ENCODE measurements at places on chromosomes 13 and 19.

- DNase-seq = peak; percentile 18
Observed at GRCh38 chr19:46579361-46579879, 21.7 kb upstream of the CALM3 start.

- DNase-seq = no peak
Observed at GRCh38 chr19:50768277-50768676, 2.0 kb upstream of the GPR32 start.

- DNase-seq = peak; percentile 87
Observed at GRCh38 chr19:41570639-41571112, 5.3 kb upstream of the CEACAM21 start.

- no peak for DNase-seq
Observed at GRCh38 chr13:93984876-93985275, 494.6 kb downstream of the DCT start.

DNA sequence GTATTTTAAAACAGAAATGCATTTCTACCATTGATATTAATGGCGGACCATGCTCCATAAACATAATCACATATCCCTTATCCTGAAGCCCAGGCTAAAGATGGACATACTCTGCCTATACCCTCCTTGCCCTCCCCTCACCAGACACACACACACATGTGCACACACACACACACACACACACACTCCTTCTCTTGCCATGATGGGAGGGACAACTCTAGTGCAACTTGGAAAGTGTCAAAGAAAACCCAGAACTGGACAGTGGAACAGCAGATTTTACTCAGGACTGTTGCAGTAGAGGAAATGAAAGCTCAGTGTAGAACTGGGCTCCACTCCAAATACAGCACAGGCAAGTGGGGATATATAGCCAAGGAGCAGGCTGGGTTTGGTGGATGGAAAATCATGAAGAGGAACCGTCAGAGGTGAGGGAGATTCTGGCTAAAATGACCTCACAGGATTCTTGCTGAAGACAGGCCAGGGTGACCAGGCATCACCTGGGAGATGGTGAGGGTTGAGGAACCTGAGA lies 40.8 kb downstream of the TNFRSF19 start:
- DNase-seq = no peak

- DNase-seq = no peak
Observed at GRCh38 chr19:23718802-23719201, 31.8 kb upstream of the ZNF675 start.

DNA sequence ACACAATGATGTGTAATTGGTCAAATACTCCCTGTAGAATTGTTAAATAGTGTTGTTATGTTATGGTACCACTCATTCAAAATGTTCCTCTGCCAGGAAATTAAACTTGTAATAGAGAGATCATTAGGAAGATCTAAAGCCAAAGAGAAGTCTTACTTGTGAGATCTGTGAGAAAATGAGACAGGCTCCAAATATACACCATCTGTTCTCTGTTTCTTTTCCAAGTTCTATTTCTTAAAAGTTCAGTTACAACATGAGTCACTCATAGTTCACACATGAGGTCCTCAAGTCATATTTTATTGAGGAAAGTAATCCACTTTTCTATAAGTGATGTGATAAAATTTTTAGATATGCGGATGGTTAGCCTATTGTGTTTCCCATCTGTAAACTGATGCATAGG lies 1038.1 kb upstream of the PRR20A start:
- DNase-seq = no peak

- DNase-seq = no peak
Observed at GRCh38 chr13:102693776-102694175, 1.1 kb downstream of the METTL21C start.

- DNase-seq = no peak
Observed at GRCh38 chr13:70955887-70956286, 847.6 kb upstream of the KLHL1 start.

- DNase-seq = no peak
Observed at GRCh38 chr19:8666814-8667405, 31.7 kb downstream of the ACTL9 start.

- DNase-seq = no peak
Observed at GRCh38 chr13:88000239-88000638, 329.1 kb downstream of the SLITRK5 start.

- no peak for DNase-seq
Observed at GRCh38 chr19:28504727-28505126, 708.2 kb downstream of the UQCRFS1 start.

DNA sequence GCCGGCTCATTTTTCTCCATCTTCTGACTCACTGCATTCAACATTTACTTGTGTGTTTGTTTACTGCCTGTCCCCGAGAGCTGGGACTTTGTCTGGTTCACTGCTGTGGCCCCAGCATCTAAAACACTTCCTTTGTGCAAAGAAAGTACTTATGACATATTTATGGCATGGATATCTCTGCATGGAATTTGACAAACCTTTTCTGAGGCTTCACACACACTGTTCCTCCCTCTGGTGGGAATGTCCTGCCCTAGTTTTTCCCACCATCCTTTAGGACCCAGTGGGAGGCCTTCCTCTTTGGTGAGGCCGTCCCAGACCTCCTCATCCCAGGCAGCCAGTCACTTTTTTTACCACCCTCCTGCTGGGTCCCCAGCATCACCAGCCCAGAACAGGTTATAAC lies 1.4 kb upstream of the SRRM5 start:
- DNase-seq = no peak

- DNase-seq = no peak
Observed at GRCh38 chr13:39397896-39398265, 205.1 kb downstream of the LHFPL6 start.

DNA sequence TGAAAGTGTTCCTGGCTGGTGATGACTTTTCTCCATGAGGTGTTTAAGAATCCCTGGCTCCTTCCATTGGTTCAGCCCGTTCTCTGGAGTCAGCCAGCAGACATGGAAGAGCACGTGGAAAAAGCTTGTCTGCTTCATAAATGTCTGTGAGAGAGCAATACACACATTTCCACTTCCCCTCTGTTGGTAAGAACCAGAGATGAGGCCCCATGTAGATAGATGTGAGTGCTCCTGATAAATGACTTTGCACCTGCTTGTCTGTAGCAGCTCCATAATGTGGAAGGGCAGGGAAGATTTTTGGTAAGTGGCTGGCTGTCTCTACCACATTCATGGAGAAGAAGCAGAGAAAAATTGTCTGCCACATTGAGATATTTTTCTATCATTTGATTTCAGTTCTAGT lies 325.8 kb downstream of the LMO7 start:
- DNase-seq = no peak

DNA sequence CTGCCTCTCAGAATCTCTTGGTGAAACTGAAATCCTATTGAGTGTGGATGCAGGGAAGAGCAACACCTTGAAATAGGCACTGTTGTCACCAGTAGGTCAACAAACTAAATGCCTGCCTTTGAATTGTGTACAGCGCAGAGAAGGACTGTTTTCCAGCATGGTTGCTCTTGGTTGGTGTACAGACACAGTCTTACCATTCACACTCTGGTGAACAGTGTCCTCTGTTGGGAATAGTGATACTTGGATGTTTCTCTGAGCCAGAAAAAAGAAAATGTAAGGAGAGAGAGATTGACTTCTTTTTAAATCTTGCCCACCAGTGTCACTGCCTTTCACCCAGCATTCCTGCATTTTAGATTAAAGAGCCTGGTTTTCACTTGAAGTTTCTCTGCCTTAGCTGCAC lies 179.7 kb downstream of the STK24 start:
- DNase-seq = no peak

- DNase-seq = no peak
Observed at GRCh38 chr13:113116871-113117271, 5.7 kb upstream of the F10 start.

- DNase-seq = no peak
Observed at GRCh38 chr13:67369895-67370660, 139.9 kb upstream of the PCDH9 start.

DNA sequence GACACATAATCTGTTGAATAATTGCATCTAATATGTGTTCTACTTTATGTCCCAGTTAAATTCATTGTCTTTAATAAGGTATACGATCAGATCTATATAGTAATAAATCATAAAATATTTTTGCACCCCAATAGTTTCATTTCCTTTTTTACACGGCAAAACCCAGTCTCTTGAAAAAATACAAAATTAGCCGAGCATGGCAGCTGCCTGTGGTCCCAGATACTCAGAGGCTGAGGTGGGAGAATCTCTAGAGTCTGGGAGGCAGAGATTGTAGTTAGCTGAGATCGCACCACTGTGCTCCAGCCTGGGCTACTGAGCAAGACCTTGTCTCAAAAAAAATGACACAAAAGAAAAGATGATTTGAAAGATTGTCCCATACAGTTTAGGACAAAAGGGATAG lies 52.3 kb upstream of the PARP4 start:
- no peak for DNase-seq

DNA sequence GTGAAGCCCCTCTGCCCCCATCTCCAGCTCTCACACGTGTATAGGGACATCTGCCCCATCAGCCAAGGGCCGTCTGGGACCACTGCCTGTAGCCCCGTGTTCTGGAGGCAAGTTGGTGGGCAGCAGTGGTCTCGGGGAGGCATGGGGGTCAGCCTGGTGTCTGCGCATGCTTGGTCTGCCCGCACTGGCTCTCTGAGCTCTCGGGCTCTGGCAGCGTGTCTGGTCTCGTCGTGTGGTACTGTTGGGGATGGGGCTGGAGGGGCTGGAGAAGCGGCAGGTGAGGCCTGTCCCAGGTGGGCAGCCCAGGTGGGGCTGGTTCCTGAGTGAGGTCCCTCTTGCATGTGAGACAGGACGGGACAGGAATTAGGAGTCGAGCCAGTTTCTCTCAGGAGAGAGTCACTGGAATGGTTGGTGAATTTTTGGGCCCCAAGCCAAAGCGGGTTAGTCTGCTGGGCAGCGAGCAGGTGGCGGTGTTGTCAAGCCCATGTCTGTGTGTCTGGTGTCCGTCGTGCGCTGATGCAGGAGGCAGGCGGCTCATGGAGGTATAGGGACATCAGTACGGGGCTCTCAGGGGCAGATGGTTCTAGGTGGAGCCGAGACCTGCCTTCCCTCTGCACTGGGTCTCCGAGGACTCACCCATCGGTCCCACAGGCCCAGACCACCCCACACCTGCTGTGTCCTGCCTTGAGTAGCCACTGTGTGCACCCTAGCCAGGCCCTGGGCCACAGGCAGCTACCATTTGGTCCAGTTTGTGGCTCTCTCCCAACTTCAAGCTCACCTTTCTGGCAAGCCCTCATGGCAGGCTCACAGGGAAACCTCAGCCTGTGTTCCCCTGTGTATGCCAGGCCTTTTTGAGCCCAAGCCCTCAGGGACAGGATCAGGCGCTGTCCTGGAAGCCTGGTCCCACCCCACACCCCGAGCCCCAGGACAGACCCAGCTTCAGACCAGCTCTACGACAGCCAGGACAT lies 18.2 kb downstream of the COMP start:
- no peak for DNase-seq

GRCh38 chr13:65597839-65598818 lies 1632.0 kb downstream of the PCDH9 start:
- DNase-seq = no peak

DNA sequence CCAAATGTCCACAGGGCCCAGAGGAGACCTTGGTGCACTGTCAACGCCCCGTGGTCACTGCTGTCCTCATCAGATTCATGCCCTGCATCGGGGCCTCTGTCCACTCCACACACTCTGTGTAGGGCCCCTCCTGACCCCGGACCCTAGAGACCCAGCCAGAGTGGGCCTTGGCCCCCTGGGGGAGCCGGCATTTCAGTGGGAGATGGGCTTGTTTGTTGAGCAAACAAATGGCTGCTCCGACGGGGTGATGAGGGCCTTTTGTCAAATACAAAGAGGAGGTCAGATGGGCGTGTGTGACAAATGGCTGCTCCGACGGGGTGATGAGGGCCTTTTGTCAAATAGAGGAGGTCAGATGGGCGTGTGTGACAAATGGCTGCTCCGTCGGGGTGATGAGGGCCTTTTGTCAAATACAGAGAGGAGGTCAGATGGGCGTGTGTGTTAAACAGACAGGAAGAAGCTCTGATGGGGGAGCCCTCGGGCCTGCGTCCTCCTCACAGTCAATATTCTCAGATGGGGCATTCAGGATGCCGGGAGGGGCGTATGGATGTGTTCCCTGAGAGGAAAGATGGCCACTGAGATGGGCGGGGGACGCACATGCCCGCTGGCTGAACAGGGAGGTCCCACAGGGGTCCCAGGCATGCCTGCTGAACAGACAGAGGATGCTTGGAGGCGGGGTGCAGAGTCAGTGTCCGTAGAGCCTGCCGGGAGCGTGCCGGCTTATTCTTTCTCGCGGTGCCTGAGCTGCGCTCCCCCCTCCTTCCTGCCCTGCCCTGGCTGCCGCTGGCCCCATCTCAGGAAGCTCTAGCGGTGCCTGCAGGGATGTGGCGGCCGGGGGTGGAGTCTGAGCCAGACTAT lies 36.3 kb downstream of the SMIM24 start:
- DNase-seq = no peak

- DNase-seq = no peak
Observed at GRCh38 chr13:38787550-38787949, 100.7 kb downstream of the FREM2 start.

GRCh38 chr13:93690139-93690538 lies 463.5 kb downstream of the GPC6 start:
- DNase-seq = no peak

GRCh38 chr13:111468037-111468959 lies 147.9 kb downstream of the TEX29 start:
- no peak for DNase-seq

All from CD4-positive, alpha-beta T cell treated with Interleukin-1 beta for 1 hour (primary cell).